Activated CD4-positive, alpha-beta T cell treated with anti-CD3 and anti-CD28 coated beads, Interleukin-2, amount 50 U/mL, for 24 hours (primary cell): ENCODE measurements at places on chromosomes 3 and 15.

DNA sequence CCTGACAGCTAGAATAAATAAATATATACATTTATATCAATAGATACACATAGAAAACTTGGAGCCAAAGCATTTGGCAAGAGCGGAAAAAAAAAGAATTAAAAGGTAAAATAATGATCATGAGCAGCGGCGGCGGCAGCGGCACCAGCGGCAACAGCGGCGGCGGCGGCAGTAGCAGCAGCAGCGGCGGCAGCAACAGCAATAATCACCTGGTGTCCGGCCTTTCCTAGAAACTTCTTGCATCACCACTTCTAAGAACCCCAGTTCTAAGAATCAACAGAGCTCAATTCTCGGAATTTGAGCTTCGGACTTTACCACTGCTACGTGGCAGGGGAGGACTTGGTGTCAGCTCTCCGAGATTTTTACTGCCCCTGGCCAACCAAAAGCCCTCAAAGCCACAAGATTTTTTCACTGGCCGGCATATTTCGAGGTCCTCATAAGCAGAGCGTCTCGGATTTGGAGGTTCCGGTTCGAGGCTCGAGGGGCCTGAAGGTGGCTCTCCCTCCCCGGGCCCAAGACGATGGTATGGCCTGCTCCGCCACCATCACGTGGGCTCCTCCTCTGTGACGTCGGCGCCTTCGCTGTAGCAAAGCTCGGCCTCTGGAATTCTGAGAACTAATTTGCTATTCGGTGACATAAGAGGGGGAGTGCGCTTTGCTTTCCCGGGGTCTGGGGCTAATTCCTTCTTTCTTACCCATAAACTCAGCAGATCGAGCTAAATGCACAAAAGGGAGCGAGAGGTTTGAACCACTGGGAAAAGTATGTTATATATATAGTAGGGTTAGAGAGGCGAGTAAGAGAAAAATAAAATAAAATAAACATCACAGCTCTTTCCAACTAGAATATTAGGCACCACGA, at the start of gene BCL6:
BCL6 (minus strand) TSS at position 268 of the 858 bp plus-strand sequence. CDS start 11,775 bp downstream, outside the sequence.
- DNase-seq, result peak; percentile 85

DNA sequence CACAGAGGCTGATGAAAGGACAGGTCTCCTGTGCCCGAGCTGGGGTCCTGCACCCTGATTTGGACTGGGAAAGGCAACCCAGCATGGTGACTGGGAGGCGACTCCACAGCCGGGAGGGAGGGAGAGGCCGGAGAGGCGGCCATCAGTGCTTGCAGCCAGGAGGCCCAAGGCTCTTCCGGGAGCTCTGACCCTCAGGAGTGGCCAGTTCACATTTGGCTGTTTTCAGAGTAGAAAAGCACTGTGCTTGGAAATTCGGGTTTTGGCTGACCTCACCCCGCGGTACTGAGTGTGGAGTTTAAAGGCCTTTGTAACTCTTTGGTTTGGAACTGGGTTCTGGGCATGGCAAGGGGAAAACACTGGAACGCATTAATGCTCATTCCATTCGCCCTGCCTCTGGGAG, 31.9 kb downstream of the SMAD6 start:
- no peak for DNase-seq

GRCh38 chr15:27086149-27086548, 115.2 kb downstream of the GABRG3 start:
- no peak for DNase-seq

DNA sequence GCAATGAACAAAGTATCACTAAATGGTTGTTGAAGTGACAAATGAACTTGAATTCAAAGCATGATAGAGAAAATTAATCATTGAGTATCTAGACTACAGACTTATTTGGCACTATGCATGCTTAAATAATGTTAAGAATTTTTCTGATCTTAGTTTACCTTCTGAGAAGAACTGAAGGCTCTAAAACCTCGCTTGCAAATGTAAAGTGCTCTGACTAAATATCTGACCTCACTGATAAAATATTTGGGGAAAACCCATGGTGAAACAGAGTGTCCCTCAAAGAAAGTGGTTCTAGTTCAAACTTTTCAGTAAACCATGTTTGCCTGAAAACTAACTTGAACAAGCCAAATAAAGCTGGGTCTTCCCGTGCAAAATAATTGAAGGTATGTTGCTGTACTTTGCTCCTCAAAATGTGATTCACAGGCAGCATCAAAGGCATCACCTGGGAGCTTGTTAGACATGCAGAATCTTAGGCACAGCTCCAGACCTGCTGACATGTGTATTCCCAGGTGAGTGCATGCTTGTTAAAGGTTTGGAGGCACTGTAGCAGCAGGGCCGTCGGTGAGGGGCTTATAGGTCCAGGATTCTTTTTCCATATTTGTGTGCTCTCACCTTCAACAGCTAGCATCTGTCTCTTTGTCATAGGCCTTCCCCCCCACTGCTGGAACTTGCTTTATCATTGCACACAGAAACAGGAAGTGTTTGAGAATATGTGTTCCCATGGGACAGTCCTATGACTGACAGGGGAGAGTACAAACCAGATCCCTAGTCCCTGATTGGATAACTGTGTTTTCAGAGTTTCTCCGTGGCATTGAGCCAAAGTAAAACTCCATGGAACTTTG, 524.2 kb upstream of the LMCD1 start:
- DNase-seq, result no peak

DNA sequence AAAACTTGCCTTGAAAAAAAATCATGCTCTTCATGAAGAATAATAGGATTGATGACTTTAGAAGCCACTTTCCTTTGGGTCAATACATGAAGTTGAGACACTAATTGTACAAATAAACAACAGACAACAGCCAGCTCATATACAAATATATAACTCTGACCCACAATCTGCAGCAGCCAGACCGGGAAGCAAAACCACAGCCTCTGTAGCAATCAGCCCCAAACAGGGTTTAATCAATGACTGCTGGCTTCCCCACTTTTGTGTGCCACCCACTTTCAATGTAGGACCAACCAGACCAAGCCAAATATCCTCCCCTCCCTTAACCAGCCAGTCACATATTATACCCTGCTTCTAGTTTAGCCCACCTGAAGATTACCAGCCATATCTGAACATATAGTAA, 39.0 kb downstream of the IFT57 start:
- no peak for DNase-seq

GRCh38 chr3:59049671-59050331, at the start of gene CFAP20DC:
TSS of gene CFAP20DC (minus strand) at chr3:59050025. CDS start at chr3:59049631, 394 bp downstream.
- DNase-seq, result peak; percentile 76

DNA sequence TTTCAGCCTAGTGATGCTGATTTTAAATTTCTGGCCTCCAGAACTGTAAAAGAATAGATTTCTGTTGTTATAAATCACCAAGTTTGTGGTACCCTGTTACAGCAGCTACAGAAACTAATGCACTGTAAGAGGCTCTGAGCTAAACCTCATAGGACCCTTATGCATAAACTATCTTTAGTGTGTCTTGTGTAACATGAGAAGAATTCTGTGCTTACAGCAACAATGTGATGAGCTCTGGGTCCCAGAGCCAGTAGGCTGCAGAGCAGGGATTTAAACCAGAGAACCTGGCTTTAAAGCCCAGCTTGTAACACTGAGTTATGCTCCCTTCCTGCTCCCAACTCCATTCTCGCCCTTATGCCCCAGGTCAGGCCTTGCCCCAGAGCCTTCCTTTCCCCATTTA, 113.1 kb downstream of the THSD4 start:
- DNase-seq, result no peak

- no peak for DNase-seq
Observed at GRCh38 chr15:58732625-58733363, 16.7 kb downstream of the ADAM10 start.

DNA sequence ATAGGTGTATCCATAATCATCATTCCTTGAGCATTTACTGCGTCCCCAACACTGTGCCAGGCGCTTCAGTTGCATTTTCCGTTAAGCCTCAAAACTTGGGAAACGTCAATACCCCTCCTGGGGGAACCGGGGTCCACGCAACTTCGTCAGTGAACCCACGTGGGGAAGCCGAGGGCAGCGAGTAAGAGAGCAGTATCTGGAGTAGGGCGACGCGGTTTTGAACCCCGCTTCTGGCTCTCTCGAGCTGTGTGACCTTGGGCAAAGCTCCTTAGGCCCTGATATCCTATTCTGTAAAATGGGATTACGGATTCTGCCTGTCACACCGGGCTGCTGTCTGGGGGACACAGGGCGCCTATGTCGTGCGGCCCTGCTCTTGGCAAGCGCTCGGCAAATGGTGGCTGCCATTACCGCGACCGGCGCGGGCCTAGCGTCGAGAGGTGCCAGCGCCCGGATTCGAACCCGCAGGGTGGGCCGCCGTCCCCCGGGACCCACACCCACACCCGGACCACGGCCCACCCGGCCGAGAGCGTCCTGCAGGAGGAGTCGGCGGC, 590 bp downstream of the POLG start:
- no peak for DNase-seq

- DNase-seq, result no peak
Observed at GRCh38 chr15:47762621-47763020, 45.3 kb downstream of the SEMA6D start.

GRCh38 chr15:87757084-87757483, 499.5 kb downstream of the NTRK3 start:
- DNase-seq, result no peak

DNA sequence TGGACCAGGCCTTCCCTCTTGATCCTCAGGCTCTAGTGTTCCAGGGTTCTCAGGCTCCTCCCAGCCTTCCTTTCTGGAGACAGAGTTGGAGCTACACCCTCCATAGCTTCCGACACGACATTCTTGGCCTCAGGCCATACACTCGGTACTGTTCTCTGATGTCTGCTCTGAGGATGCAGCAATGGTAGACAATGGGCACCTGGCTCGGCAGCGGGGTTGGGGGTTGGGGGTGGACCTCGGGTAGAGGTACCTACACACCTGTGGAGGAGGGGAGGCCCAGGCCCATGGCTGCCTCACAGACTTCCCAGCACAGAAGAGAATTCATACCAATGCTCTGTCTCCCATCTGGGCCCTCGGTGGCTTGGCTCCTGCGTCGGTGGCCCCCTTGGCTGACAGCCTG, 21.4 kb downstream of the CCDC13 start:
- no peak for DNase-seq

DNA sequence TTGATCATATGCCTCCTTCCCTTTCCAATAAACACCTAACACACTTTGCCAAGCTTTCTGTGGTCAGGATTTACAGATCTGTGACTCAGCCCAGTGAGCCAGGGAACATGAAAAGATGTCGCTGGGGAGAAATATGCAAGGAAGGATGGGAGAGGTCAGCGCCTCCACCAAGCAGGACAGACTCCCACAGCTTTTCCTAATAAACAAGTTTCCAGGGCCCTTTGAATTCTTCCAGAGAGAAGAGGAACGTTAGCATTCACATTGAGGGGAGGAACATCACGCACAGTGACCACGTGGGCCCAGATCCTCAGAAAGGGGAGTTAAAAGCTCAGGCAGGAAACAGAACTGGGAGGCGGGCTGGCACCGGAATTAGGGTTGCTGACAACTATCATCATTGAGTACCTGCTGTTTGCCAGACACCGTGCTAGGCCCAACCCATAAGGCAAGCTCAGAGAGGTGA, 33.3 kb upstream of the MRPS22 start:
- no peak for DNase-seq

DNA sequence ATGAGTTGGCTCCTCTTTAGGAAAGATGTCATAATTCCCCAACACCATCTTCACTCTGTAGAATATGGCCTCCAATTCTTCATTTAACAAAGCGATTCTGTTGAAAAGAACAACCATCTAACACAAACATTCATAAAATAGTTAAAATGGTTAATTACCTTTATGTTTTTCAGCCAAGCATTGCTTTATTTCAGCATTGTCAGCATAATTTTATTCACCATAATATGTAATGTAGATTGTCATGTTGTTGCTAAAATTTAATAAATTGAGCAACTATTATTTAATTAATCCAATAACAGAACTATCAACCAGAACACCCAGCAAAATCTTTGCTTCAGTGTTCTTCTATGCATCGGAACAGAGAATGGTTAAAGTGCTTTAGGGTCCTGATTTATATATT, 46.2 kb upstream of the EPHA3 start:
- DNase-seq, result no peak

- no peak for DNase-seq
Observed at GRCh38 chr3:77931255-77932009, 891.5 kb downstream of the ROBO2 start.

DNA sequence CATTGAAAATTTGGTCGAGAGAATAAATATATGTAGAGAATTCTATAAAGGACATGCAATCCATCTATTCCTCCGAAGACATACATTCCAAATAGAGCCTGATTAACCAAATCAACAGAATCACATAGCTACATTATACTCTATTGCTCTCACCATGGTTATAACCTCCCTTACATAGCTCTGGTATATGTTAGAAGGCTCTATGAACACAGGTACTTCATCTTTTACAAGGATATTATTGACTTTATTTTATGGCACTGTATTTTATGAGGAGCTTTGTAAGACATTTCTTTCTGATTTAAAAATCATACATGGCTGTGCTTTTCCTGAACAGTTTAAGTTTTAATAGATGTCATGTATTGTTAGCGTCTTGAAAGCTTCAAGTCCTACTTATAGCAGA, 4.8 kb downstream of the IGSF10 start:
- DNase-seq, result no peak

DNA sequence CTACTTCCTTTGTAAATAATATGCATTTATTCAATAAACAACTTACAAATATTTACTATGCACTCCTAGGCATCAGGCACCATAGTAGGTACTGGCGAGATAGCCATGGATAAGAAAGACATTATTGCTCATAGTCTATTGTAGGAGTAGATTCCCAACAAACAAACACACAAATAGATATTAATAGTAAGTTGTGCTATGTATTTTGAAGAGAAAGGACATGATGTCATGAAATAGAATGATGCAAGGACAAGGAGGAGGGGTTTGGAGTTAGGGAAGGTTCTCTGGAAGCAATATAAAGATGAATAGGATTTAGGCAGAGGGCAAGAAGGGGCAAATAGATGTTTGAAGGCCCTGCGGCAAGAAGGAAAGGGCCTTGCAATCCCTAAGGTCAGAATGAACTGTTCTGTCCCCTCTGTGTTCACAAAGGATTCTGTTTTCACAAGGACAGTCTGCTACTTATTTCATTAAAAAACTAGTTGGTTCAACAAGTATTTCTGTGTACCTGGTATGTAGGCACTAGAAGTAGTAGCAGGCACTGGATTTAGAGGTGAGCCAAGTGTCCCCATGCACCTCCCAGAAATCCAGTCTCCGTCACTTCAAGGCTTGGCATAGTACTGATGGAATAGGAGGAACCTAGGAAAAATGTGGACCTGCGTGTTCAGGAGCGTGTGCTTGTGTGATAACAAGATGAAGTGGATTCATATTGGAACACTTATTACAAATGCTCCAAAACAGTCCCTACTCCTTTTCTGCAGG, 231.8 kb upstream of the TPRG1 start:
- DNase-seq, result no peak

- no peak for DNase-seq
Observed at GRCh38 chr3:38039899-38040261, 872 bp downstream of the DLEC1 start.
